ENCODE measurements at places on chromosomes 1 and 21. TPM values are rescaled to one million over a fixed set of nuclear protein-coding genes. Genes with fewer than 3 reads are reported as not detected.

BMP8A gene
- total RNA-seq = 0.15 TPM

TFF2 gene
- total RNA-seq = not detected

RGS8 gene
- total RNA-seq = not detected

CD247 gene
- total RNA-seq = not detected

NIBAN1 gene
- 11.7 TPM for total RNA-seq

ATP6V1G3 gene
- total RNA-seq = not detected

KCNH1 gene
- total RNA-seq = not detected

TNFAIP8L2 gene
- total RNA-seq = 0.19 TPM

CHI3L2 gene
- total RNA-seq = 86.1 TPM

HSD3B1 gene
- total RNA-seq = not detected

PODN gene
- total RNA-seq = 59.5 TPM

ITLN1 gene
- 0.37 TPM for total RNA-seq

TMEM200B gene
- 12.5 TPM for total RNA-seq

RNU1-1 gene
- total RNA-seq = under 0.01 TPM

BEND5 gene
- 1.1 TPM for total RNA-seq

MATN1 gene
- not detected for total RNA-seq

RNF223 gene
- not detected for total RNA-seq

LPAR3 gene
- total RNA-seq = not detected

RNF186 gene
- total RNA-seq = not detected

SLC35F3 gene
- not detected for total RNA-seq

GOLT1A gene
- total RNA-seq = not detected

LDLRAD1 gene
- not detected for total RNA-seq

BACH1 gene
- total RNA-seq = 48.4 TPM

PM20D1 gene
- not detected for total RNA-seq

ETNK2 gene
- 7.5 TPM for total RNA-seq

LCK gene
- total RNA-seq = not detected

IRF2BP2 gene
- total RNA-seq = 77.9 TPM

IVL gene
- not detected for total RNA-seq

UBXN10 gene
- not detected for total RNA-seq

SZT2 gene
- total RNA-seq = 14.7 TPM

RIPK4 gene
- 0.54 TPM for total RNA-seq

PPM1J gene
- 1.6 TPM for total RNA-seq

AURKAIP1 gene
- 109 TPM for total RNA-seq

CRP gene
- total RNA-seq = not detected

GPX7 gene
- 21.6 TPM for total RNA-seq

NKAIN1 gene
- 0.50 TPM for total RNA-seq

ARHGEF16 gene
- not detected for total RNA-seq

NMNAT1 gene
- total RNA-seq = 12.5 TPM

CYP4B1 gene
- 0.64 TPM for total RNA-seq

Measured in cardiac ventricle fibroblast (primary cell).